ENCODE measurements at places on chromosomes 6 and 20.

DNA sequence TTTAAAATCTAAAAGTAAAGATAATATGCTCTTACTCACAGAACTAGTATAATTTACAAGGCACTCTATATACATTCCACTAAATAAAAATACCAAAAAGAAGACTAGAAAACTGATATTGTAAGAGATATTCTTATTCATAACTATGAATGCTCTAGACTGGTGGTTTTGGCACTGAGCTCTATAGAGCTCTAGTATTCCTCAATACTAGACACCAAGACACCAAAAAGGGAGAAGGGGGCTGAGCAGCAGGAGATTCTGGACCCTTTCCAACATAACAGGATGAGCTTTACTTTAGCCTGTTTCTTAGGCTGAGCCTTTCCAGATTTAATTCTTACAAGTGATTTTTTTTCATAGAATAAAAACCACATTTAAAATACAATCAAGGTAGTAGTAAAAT lies 173.6 kb downstream of the COL21A1 start:
- DNase-seq, result no peak

GRCh38 chr6:101588343-101588742 lies 194.8 kb downstream of the GRIK2 start:
- DNase-seq, result no peak

- no peak for DNase-seq
Observed at GRCh38 chr6:168612586-168612985, 171.6 kb downstream of the SMOC2 start.

GRCh38 chr6:10621847-10622246 lies 72.6 kb downstream of the C6orf52 start:
- no peak for DNase-seq

GRCh38 chr20:10632721-10633509 lies 40.9 kb downstream of the JAG1 start:
- DNase-seq, result no peak

- no peak for DNase-seq
Observed at GRCh38 chr20:23311947-23312506, 38.6 kb upstream of the NXT1 start.

DNA sequence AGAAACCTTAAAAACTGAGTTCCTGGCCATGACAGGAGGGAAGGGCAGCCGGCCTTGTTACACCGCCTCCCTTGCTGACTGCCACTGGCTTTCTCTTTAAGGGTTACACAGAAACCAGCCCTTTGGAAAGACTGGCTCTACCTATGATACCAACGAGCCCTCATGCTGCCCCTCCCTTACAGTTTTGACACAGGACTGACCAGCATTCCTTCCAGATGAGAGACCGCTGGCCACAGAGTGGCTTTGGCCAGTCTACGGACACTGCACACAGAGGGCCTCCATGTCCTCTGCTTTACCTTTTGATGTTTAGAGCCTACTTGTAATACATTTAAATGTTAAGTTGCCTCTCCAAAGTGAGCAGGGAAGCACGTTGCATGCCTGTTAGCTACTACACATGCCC lies 243.2 kb upstream of the GMDS start:
- DNase-seq, result no peak

DNA sequence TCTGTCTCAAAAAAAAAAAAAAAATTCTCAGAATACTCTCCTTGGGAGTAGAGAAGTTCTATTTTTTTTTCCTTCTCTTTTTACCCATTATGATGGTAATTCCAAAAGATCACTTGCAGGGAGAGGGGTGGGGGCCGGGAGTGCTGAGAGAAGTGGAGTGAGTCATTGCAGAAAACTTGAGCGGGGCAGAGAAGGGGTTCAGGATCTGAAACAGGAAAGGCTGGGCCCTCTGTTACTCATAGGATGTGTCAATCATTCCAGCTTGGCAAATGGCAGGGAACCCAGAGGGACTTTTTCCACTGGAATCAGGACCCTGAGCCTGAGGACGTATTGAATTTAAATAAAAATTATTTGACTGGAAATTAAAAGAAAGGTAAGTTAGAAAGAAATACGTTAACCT lies 111.4 kb upstream of the ARMC2 start:
- DNase-seq, result no peak

DNA sequence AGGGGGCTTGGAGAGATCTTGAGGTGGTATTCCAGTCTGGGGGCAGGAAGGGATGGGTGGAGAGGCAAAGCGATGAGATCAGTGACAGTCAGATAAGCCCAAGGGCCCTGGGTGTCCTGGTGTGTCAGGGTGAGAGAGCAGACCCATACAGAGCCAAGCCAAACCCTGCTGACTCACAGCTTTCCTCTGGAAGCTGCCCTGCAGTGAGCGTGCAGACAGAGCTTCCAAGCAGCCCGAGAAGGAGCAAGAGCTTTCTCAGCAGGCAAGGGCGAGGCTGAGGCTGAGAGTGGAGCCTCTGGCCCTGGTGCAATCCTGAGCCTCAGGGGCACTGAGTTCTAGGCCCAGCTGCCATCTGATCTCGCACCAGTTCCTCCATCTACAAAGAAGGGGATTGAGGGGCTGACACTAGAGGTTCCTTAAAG lies 91.1 kb upstream of the HIVEP1 start:
- no peak for DNase-seq

- no peak for DNase-seq
Observed at GRCh38 chr20:56630086-56630493, 984 bp downstream of the TFAP2C start.

GRCh38 chr6:63537201-63537958 lies 34.9 kb upstream of the LOC128125822 start:
- DNase-seq, result no peak

DNA sequence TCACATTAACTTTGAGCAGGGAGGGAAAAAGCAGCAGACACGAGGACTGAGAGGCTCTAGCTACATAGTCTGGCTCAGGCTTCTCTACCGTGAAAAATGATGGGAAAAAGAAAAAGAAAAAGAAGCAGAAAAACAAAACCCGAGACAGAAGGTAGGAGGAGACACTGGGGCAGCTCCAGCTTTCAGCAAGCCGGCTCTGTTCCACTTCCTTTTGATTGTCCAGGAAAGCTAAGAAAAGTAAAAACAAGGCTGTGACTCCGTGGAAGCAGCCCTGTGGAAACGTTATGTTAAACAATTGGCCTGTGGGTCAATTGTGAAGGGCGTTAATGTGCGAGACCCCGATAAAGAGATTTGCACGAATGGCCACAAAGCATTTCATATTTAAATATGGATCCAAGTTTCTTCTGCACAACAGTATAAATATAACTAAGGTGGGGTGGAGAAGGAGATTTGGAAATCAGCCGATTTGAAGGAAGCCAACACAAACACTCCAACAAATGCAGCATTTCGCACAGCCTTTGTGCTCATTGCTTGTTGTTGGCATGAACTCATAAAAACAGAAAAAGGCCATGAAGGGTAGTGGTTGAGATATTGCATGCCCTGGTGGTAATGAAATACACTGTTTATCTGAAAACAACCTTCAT lies 236.9 kb upstream of the JAG1 start:
- no peak for DNase-seq

- DNase-seq, result no peak
Observed at GRCh38 chr6:37959061-37959460, 139.5 kb downstream of the ZFAND3 start.

GRCh38 chr20:21901470-21902275 lies 196.2 kb downstream of the PAX1 start:
- DNase-seq, result no peak

- no peak for DNase-seq
Observed at GRCh38 chr6:109397020-109397419, 14.8 kb upstream of the CD164 start.

DNA sequence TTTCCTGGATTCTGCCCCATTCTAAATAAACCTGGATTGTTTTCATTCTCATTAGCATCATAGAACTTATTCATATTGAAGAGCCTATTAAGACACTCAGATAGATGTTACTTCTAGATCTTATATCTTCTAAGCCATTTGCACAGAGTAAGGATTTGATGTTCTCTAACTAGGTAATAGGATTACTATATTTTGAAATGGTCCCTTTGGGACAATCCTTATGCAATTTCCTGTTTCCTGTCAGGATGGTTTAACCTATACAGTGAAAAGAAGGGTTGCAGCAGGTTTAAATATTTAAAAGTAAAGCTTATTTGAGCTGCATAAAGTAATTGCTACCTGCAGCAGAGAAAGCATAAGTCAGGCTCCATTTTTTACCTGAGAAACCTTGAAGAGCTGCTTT lies 860.1 kb downstream of the TFAP2A start:
- no peak for DNase-seq

DNA sequence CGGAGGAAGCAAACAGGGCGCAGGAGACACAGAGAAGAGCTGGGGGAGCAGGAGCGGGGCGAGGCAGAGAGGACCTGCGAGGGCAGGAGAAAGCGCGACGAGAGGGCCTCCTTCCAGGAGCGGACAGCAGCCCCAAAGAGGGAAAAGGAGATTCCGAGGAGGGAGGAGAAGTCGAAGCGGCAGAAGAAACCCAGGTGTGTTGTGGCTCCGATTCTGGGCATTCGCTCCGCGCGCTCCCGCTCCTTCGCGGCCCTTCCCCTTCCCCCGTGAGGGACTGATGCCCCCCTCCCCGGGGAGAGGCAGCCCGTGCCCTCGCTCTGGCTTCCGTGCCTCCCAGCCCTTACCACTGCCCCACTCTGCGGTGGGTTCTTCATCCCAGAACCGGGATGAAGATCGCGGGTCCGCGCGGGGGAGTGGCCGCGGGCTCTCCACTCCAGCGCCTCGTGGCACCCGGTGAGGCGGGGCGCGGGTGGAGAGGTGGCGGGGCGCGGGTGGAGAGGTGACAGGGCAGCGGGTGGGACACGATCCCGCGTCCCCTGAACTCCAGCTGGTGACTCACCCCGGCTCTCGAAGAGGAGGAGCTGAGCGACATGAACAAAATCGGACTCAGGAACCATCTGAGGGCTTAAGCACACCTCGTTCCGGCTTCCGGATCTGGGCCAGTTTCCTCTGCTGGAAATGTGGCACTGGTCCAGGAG lies 22.4 kb downstream of the TMC2 start:
- DNase-seq, result no peak

- no peak for DNase-seq
Observed at GRCh38 chr20:50810842-50811241, 16.0 kb downstream of the BCAS4 start.

GRCh38 chr20:54118220-54119001 lies 48.0 kb upstream of the BCAS1 start:
- DNase-seq, result no peak

GRCh38 chr6:5343998-5344397 lies 82.7 kb downstream of the FARS2 start:
- DNase-seq, result no peak

DNA sequence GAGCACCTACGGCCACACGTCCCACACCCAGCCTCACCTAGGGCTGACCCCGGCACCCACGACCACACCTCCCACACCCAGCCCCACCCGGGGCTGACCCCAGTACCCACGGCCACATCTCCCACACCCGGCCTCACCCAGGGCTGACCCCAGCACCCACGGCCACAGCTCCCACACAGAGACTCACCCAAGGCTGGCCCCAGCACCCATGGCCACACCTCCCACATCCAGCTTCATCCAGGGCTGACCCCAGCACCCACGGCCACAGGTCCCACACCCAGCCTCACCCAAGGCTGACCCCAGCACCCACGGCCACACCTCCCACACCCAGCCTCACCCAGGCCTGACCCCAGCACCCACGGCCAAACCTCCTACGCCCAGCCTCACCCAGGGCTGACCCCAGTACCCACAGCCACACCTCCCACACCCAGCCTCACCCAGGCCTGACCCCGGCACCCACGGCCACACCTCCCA lies 36.7 kb downstream of the NINL start:
- no peak for DNase-seq

GRCh38 chr6:163773646-163774045 lies 359.1 kb downstream of the QKI start:
- DNase-seq, result no peak

GRCh38 chr6:117396228-117396627 lies 29.5 kb downstream of the ROS1 start:
- no peak for DNase-seq

- DNase-seq, result no peak
Observed at GRCh38 chr6:3939964-3940363, 90.8 kb downstream of the FAM50B start.

Data from CD4-positive, alpha-beta T cell treated with Interleukin-21 for 1 hour (primary cell).